ENCODE measurements at places on chromosomes 7 and 10.
A peak's percentile ranks its signal among the peaks of the same experiment; 100 is the strongest.

- DNase-seq = no peak
Observed at GRCh38 chr10:21650353-21650752, 116.3 kb downstream of the MLLT10 start.

GRCh38 chr7:47336472-47337425 lies 245.2 kb downstream of the TNS3 start:
- DNase-seq = no peak

DNA sequence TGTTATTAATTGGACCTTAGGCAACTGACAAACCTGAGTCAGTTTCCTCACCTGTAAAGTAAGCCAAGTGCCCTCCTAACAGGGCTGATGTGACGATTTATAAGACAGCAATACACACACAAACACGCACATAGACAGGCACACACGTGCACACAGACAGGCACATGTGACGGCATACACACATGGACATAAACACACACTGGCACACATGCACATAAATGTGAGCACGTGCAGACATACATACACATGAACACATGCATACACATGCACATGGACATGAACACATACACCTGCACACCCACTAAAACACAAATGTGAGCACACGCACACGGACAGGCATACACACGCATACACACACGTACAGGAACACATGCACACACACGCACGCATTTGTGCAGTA lies 148.9 kb downstream of the PRKCQ start:
- no peak for DNase-seq

- DNase-seq = no peak
Observed at GRCh38 chr7:23242321-23242720, 4.3 kb upstream of the GPNMB start.

GRCh38 chr10:65396997-65397396 lies 1528.8 kb upstream of the LRRTM3 start:
- DNase-seq = no peak

- DNase-seq = peak; percentile 15
Observed at GRCh38 chr7:86778271-86778670, 134.6 kb downstream of the GRM3 start.

GRCh38 chr7:153920897-153921296 lies 131.3 kb upstream of the DPP6 start:
- no peak for DNase-seq

DNA sequence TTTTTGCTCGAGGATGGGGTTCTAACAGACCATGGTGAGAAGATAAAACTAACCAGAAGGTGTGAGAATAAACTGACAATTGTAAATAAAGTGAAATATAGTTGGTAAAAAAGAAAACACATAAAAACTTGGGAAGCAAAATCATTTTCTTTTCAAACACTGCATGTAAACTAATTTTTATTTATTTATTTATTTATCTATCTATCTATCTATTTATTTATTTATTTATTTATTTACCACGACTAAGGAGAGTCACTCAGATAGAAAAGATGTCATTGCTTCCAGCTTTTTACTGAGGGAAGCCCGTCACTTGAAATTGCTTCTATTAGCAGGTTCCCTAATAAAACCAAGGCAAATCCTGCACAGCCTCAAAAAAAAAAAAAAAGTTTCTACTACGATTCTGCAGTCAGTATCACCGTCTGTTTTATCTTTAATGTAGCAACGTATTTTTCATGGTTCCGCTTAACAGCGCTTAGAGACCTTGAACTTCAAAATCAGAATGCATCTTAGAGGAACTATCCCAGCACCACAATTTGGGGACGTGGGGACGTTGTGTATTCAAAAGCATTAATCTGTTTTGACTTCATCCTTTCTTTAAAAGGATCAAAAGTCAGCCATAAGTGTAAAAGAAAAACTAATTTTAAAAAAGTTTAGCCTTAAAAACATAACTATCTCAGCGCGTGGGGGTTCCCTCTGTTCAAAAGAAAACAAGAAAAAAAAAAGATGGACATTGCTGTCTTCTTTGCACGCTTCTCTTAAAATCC lies 33.3 kb upstream of the EBLN1 start:
- DNase-seq = peak; percentile 48

DNA sequence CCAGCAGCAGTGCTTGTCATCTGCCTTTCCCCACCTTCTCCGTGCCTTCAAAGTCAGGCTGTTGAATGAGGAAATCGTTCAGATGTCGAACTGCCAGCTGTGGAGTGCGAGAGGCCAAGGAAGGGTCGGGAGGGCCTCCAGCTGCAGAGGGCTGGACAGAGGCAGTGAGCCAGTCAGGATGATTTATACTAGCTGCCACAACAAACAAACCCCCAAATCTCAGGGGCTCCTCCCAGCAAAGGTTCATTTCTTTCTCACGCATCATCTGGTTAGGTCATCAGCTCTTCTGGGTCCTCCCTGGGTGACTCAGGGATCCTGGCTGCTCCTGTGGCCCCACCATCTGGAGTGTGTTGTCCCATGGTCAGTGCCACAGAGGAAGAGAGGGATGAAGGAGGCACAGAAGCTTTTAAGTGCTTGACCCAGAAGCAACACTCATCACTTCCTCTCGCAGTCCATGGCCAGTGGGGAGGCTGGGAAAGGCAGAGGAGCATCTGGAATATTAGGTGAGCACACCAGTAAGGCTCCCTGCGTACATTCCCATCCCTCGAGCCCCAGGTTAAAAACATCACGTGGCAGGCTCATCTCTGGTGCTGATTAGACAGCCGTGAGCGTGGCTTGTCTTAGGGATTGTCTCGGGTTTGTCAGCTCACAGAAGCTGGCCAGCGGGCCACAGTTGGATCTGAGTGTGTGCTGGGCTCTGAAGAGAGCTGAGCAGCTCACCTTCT lies 140.7 kb downstream of the RGS10 start:
- no peak for DNase-seq

- no peak for DNase-seq
Observed at GRCh38 chr10:86253091-86254072, 113.2 kb downstream of the GRID1 start.

- DNase-seq = no peak
Observed at GRCh38 chr7:105830405-105831301, 45.7 kb downstream of the ATXN7L1 start.

- no peak for DNase-seq
Observed at GRCh38 chr10:103231047-103231551, 14.6 kb upstream of the RPEL1 start.

GRCh38 chr7:35755711-35756110 lies 45.1 kb upstream of the SEPTIN7 start:
- DNase-seq = no peak

- no peak for DNase-seq
Observed at GRCh38 chr7:23685731-23686130, 5.7 kb downstream of the FAM221A start.

DNA sequence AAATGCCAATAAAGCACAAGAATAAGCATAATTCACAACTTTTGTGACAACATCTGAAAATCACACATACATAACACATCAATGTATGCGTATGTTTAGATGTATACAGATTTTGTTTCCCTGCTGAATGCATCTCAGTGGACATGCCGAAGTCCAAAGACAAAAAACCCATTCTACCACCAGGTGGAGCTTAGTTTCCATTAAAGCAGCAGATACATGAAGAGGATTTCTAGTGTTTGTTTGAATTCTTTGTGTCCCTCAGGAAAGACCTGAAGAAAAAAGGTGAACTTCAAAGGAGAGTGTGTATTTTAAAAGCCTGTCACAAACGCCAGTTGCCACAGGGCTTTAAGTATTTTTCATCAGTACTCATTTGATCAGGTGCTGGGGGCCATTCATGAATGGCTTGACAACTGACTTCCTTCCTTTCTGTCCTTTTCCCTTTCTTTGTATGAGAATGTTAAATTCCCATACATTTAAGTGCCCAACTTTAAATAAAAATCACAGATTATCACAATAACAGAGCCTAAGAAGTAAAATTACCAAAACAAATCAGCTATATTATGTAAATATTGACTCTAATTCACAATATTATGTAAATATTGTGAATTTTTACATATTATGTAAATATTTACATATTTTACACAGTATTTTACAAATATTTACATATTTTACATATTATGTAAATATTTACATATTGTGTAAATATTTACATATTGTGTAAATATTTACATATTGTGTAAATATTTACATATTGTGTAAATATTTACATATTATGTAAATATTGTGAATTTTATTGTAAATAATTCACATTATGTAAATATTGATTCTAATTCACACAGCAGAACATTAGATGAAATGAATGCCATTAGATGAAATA lies 343.0 kb downstream of the CRPPA start:
- DNase-seq = peak; percentile 74

GRCh38 chr10:10493833-10494232 lies 523.8 kb upstream of the CELF2 start:
- no peak for DNase-seq

DNA sequence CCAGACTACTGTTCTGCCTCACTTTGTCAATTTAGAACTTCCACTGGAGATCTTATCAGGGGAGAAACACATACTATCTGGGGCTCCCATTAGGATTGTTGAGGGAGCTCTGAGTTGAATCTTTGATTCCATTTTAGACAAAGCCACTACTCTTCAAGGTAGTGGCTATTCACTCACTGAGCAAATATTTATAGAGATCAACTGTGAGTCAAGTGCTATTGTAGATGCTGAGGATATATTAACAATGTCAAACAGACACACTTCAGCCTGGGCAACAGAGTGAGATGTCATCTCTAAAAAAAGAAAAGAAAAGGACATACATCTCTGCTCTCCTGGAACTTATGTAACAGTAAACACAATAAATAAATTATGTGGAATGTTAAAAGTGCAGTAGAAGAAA lies 315.3 kb downstream of the PTEN start:
- DNase-seq = no peak

DNA sequence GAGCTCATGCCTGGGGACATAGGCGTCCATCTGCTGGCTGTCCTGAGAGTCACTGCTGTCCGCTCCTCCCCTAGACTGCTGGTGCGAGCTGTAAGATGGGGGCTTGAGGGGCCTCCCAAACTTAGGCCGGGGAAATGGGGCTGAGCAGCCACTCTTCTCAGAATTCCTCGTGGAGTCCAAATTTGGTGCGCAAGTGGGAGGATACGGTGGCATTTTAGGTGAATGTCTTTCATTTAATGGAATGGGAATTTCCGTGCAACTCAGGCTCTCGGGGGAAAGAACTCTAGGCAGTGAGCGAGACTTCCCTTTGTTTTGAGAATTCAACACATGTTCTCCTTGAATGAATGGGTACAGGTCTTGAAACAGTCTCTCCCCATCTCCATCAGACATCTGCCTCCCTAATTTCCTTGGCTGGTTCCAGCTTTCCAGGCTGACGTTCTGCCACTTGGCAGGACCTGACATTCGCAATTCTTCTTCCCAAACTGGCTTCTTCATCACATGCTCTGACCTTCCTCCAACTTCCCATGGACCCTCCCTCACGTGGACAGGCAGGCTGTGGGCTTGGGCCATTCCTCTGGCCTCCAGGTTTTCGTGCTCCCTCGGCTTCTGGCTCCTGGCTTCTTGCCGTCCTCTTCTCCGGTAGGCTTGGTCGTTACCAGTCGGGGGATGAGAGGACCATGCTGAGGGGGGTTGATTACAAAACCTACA lies 30.1 kb downstream of the JCAD start:
- no peak for DNase-seq

GRCh38 chr10:106740-107139 lies 28.5 kb upstream of the ZMYND11 start:
- no peak for DNase-seq

DNA sequence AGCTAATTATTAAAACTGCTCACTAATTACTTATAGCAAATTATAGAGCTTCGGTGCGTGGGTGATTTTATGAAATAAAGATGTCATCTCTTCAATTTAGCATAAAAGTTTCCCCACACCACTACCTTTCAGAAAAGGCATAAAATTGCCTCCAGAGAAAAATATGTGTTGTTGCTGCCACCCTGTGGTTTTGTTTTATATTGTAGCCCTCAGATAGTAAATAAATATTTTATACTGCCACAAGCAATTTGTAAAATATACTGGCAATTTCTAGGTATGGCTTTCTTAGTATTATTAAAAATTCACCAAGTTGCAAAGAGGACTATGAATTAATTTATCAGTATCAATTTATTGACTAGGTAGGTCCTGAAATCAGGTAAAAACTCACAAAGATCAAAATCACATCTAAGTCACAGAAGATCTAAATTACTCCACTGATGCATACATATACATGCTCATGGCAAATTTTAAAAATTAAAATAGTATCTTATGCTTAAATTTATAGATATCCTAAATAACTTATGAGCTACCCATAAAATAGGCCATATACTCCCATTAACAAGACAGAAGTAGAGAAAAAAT lies 26.5 kb downstream of the ASNS start:
- peak; percentile 9 for DNase-seq

DNA sequence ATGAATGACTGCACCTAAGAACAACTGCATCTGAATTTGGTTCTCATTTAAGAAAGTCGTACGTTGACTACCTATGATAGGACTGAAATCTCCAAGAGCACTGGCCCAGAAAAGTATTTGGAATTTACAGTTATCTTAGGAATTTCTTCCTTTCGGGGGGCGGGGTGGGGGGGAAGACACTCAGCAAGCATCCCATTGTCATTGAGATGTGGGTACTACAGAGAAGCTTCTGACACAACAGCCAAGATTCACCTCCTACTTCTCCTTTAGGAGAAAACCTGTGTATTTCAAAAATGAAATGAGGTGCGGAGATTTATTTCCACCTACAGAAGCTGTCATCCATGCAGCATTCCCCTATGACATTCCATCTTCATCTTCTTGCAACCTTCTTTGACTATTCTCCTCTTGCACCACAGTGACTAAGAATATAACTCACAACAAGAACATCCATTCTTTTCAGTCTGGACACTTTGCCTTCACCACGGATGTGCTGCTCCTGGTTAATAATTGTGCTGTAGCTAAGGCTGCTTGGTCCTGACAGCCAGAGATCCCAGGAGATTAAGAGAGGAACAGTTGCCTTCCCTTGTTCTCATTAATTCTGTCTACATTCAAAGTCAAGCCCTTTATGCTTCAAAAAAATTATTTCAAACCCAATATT lies 98.4 kb upstream of the FRMD4A start:
- no peak for DNase-seq

DNA sequence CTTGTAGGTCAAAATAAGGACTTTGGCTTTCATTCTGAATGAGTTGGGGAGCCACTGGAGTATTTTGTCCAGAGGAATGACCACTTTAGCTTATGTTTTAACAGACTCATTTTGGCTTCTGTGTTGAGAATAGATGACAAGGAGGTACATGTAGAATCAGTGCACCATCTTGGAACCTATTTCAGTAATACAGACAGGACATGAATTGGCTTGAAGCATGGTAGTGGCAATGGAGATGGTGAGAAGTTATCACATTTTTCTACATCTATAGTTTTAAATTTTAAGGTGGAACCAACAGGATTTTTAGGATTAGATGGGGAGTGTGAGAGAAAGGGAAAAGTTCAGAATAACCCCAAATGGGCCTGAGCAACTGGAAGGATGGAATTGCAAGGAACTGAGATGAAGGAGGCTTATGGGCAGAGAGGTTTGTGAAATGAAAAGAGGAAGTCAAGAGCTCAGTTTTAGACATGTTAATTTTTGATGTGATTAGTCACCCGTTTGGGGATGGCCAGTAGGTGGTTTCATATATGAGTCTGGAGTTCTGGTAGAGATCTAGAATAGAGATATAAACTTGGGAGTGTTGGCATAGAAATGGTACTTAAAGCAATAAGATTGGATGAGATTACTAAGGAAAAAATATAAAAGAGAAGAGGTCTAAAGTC lies 89.2 kb upstream of the JAZF1 start:
- no peak for DNase-seq

- DNase-seq = no peak
Observed at GRCh38 chr7:37092548-37092947, 356.1 kb downstream of the ELMO1 start.

- no peak for DNase-seq
Observed at GRCh38 chr10:113369365-113369694, 183.5 kb upstream of the HABP2 start.

Data from midbrain (tissue), 1 donor.